ENCODE measurements at places on chromosomes 6 and 20.

DNA sequence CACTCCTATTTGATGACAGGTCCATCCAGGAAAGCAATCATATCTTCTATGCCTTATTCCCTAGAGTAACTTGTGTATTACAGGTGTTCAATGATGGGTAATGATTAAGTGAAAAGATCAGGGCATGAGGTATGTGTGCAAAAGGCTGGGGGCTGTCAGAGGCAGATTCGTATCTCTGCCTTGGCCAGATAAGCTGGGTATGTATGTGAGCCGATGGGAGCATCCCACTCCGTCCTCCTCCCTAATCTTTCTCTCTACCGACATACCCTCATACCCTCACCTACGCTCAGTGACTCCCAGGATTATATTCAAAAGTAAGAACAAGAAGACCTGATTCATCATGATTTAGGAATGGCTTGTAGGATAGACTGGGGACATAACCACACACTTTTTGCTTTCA, 238.7 kb downstream of the PLCB1 start:
- no peak for DNase-seq

- no peak for DNase-seq
Observed at GRCh38 chr6:21665392-21666200, 72.0 kb downstream of the SOX4 start.

DNA sequence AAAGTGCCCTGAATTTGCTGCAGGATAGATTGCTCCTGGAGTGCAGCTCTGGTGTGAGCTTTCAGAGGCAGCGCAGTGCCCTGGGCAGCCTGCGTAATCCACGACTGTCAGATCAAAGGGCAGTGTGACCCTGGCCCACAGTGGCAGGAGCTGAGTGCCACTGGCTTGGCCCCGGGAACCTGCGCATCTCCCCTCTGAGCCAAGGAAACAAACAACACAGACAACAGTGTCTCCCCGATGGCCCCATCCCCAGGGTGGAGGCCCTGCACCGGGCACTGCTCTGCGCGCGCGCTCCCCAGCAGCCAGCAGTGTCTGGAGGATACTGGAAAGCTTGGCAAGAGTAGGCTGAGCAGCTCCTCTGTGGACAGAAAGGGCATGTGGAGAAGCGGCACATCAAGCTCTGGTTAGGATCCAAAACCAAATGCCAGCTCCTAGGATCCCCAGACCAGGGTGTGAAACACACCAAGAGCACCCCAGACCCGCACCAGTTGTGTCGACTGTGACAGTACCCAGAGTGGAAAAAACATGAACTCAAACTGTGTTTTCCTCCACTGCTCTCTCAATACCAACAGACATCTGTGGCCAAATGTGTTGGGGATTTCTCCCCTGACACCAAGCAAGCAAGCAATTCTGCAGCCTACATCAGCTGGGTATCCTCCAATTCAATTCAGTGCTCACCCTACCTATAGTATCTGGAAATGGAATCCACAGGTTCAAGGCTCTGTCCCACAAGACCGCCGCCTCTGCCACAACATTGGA, 26.7 kb downstream of the RBCK1 start:
- no peak for DNase-seq

DNA sequence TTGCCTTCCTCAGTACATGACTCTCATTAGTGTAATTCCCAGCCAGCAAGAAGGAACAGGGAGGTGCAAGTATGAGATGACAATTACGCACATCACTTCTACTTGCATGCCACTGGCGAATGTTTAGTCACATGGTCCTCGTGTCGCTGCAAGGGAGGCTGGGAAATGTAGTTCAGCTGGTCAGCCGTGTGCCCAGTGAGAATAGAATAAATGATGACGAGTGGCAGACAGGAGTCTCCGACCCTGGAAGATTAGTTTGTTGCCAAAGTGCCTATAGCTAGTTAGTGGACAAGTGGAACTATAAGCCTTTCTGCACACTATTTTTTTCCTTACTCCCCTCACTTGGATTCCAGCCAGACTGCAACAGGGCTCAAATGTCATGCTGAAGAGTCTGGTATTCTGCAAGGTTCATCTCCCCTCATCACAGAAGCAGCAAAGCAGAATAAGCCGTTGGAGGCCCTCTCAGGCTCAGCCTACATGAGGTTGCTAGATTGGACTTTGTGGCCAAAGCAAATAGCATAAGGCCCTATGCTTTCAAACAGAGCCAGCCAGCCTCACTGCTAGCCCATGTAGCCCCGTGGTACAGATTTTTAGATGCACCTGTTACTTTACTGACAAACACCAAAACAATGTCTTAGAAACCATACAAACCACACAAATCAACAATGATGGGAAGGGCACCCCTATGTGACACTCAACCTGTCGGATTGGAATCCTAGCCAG, 9.7 kb downstream of the LINC00237 start:
- DNase-seq = peak; percentile 45

DNA sequence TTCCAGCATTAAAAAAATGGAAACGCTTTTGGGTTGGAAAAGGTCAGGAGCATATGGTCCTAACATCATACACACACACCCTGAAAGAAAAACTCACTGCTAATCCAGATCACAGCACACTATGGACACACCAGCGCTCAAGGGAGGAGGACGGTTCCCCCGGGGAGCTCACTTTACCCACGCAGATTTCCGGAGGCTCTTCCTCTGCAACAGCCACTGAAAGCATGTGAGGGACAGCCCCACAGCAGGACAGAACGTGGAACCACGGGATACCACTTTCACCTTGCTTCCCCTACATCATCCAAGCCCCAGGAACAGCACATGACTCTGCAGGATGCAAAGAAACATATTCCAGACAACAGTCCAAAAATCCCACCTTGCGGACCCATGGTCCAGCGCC, 13.2 kb downstream of the SNHG17 start:
- no peak for DNase-seq

DNA sequence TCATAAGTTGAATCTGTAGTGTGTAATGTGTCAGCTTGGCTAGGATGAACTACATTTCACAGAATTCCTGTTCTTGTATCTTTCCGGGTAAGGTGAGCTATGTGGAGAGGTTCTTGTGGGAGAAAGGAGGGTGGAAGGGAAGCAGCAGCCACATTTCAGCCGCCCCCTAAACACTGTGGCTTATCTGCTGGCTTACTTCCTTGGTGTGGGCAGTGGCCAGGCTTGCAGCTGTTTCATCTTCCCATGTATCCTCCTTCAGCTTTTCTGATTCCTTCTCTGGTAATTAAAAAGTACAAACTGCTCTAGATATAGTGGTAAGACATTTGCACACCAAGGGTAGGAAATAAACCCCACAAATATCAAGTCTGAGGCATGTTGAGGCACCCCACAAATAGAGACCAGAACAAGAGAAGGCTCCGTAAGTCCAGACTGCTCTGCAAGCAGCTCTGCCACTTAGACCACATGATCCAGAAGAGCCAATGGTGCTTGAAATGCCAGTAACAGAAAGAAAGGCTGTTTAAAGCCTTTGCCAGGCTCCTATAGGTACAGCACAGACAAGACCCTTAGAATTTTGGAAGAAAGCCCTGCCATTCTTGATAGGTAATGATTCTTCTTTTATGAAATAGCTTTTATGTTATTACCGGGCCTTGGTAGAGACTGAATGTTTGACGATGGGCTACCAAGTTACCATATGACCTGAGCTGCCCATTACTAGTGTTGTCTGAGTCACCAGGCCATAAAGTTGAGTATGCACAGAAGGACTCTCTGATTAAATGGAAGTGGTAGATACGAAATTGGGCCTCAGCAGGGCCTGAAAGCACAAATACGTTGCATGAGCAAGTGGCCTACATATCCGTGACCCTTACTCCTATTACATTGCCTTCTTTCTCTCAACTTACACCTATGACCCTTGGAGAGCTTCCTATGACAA, 215.0 kb upstream of the SGK1 start:
- DNase-seq = no peak

DNA sequence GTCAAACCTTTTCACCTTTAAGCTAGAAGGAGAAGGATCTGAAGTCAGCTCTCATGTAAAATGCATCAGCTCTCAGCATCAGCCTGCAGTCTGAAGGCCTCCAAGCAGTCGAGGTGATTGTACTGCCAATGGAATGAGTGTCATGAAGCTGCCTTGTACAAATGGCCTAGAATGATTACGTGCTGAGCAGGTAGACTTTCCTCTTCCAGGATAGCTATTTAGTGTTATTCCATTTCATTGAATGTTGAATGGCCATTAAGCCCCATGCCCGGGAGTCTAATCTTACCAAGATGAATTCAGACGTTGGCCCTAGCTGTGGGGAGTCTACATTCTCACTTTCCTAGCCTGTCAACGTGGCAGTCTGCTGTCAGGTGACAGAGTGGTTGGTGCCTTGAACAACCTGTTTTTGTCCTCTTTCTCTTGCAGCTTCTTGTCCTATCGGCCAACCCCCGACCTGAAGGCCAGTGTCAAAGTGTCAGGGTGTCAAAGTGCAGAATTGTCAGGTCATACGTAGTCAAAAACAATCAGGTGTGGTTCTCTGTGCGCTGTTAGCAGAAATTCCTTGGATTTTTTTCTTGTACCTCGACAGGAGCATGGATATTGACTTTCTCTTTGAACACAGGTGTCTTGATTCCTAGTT, 95.2 kb upstream of the TIAM2 start:
- DNase-seq = no peak

GRCh38 chr6:151160929-151161757, 78.6 kb upstream of the AKAP12 start:
- peak; percentile 8 for DNase-seq

GRCh38 chr20:51531141-51531710, 11.3 kb downstream of the NFATC2 start:
- DNase-seq = peak; percentile 50

- no peak for DNase-seq
Observed at GRCh38 chr20:2305946-2306345, 10.1 kb downstream of the TGM3 start.

DNA sequence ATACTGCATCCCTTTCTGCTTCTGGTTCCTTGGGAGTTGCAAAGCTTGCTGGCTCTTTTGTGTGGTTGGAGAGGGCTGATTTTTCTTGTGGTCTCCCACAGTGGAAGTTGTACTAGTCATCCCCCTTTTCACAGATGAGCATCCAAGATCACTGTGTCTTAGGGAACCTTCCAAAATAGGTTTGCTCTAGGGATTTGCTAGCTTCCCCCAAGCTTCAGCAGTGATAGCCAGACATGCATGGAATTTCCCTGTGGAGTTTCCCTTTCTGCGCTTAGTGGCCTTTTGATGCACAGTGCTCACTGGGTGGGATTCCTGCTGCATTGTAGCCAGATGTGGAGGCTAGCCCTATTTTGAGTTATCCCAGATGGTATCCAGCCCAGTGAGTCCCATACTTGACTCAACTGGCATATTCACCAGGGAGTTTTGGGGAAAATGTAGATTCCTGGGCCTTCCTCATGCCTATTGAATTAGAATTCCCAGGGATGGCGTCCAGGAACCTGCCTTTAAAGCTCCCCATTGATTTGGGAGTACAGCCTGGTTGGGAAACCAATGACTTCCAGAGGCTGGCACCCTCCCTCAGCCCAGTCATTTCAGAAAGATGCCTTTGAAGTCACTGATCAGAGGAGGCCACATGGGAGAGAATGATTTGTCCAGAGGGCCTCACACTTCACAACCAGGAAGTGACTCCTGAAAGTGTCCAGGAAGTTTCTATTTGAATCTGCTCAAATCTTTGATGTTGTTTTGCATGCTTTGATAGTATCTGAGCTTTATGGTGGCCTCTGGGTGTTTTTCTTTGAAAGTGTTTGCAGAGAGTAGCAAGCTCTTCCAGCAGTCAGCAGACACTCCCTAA, 25.9 kb downstream of the PPARD start:
- peak; percentile 80 for DNase-seq

- no peak for DNase-seq
Observed at GRCh38 chr6:27143474-27144026, 104.0 kb upstream of the PRSS16 start.

DNA sequence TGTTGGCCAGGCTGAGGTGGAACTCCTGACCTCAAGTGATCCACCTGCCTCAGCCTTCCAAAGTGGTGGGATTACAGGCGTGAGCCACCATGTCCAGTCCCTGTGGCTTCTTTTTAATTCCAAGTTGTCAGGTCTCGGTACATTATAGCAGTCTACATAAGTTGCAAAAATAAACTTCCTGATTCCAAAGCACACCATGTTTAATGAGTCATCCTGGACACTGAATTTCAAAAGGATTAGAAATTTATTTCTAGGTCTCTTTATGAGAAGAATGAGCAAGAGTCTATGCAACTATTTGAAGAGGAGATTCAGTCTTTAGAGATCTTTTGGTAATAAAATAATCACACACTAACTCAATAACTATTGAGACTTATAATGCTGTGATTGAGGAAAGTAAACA, 63.9 kb upstream of the MCHR2 start:
- peak; percentile 43 for DNase-seq

DNA sequence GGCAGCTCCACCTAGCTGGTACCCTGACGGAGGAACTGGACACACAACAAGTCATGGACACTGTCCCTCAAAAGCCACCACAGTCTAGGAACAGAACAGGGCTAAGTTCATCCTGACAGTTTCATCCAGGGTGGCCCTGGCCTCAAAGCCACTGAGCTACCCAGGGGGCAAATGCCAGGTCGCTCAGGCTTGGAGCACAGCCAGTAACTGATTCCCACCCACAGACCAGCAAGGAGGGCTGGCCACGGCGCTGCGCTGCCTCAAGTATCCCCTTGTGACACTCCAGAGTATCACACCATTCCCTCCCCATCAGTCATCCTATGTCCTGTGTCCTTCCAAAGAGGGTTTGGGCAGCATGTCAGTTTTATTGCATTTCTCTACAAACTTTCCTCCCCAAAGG, 72.2 kb downstream of the GINS1 start:
- DNase-seq = no peak

DNA sequence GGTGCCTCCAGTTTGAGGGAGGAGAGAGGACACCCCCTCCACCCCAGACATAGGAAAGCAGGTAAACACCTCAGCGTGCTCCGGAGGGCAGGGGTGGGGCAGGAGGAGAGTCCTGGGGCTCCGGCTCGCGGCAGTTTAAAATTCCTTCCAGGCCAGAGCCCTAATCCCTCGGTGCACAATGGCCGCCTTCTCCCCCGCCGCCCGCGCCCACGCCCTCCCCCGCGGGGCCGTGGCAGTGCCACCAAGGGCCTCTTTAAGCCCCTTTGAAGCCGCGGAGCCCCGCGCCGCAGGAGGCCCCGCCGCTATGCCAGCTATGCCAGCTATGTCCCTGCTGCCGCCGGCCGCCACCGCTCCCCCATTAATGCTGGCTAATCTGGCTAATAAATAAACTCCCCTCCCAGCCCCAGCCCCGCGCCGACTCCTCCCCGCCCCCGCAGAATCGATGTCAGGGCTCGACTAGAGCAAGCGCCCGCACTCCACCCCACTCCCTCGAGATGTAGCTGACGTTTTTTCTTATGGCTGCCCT, 125.1 kb downstream of the MRPL14 start:
- no peak for DNase-seq

Data from EL (cell line).